ENCODE measurements at places on chromosomes 3 and 15.

DNA sequence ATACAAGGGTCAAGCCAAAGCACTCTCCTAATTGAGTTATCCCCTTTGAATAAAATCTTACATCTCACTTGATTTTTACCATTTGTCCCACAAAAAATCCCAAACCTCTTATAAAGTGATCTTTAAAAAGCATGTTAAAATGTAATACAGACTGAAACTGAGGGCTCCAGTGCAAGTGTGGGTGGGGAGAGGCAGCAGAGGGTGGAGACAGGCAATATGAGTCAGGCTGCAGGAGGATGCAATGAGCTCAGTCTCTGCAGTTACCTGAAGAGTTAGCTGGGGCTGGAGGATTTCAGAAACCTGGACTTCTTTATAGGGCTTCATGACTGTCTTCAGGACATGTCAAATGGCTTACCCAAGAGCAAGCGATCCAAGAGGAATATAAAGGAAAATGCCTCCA is 14.2 kb upstream of the COLQ start:
- DNase-seq: no peak

DNA sequence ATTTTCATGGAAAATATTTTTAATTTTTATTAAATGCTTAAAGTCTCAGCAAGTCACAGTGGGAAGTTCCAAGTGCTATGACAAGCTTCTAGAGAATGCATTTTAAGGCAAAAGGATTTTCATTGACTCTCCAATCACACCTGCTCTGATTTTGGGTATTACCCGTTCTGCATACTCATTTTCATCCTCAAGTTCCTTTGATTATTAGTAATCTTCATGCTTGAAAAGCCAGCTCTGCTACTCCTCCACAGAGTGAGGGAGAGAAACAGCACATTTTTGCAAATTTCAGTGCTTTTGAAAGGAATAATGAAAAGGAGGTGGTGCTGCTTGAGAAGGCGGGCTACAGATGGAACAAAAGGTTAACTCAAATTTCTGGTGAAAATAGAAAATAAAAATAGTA is 450.7 kb downstream of the NSUN3 start:
- DNase-seq: no peak

GRCh38 chr3:95899911-95900310 is 914.5 kb upstream of the EPHA6 start:
- DNase-seq: no peak

DNA sequence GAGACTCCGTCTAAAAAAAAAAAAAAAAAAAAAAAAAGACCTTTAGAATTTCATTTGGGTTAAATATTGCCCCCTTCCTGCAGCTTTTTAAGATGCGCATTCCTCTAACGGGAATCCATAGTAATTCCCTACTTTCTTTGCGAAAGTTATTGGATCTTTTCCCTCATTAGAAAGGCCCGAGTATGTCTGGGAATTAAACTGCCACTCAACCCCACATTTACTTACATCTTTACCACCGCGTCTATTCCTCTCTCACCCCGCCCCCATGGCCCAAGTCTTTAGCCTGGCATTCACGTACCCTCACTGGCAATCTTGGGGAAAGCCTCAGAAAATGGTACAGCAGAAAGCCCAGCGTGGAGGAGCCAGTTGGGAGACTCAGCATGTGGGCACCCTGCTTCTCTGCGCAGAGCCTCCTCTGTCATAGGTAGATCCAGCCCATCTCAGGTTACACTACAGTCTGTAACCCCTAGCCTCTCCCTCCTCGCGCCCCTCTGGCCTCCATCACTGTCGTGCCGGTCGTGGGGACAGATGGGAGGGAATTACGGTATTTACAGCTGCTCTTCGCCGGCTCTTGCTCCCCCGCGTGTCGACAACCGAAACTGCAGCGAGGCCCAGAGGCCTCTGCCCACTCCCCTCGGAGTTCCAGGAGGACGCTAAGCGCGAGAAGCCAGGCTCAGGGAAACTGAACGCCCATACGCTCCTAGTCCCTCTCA is 6.4 kb upstream of the ANKDD1A start:
- DNase-seq: peak; percentile 36

- no peak for DNase-seq
Observed at GRCh38 chr15:68834346-68834745, 13.7 kb upstream of the ANP32A start.

DNA sequence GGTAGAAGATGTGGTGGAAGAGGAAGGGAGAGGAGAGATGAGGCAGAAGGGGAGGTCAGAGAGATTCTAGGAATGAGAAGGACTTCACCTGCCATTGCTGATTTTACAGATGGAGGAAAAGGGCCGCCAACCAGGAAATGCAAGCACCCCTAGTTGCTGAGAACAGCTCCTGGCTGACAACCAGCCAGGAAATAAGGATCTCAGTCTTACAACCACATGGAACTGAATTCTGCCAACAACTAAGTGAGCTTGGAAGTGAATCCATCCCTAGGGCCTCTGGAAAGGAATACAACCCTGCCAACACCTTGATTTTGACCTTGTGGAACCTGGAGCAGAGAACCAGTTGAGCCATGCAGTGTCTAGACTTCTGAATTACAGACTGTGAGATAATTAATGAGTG is 86.6 kb downstream of the EDEM1 start:
- no peak for DNase-seq

DNA sequence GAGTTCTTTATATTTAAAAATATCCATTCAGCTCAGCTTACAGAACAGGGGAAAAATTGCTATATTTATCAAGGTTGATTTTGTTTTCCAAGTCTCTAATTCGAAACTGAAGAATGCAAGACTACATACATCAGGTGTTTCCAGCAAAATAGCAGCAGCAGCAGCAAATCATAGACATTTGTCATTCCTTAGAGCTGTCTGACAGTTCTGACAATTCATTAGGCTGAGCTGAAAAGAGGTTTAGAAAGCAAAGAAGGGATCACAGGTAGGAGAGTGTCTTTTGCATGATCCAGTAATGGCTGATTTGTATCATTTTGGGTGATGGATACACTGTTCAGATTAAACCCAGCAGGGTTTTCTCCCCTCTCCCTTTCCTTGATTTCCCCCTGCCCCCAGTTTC is 545.7 kb downstream of the MCTP2 start:
- no peak for DNase-seq

- peak; percentile 58 for DNase-seq
Observed at GRCh38 chr15:63288778-63289378, 11.5 kb downstream of the APH1B start.

- DNase-seq: no peak
Observed at GRCh38 chr3:158732856-158733200, 571 bp upstream of the RARRES1 start.

DNA sequence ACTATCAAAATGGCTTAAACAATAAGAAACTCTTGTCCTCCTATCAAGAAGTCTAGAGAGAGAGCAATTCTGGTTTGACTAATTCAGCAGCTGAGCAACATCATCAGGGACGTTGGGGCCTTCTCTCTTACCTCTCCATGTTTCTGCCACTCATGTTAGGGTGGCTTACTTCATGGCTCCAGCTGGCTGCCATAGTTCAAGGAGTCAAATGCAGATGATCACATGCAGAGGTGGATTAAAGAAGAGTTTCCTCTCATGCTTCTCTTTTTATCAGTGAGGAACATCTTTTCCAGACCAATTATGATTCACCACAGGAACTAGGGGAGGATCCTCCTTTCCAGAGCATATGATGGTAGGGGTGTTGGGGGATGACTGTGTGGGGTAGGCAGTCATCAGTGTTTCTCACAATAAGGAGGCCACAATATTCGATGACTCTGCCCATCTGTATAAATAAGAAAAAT is 45.5 kb downstream of the NEK11 start:
- DNase-seq: no peak

- DNase-seq: no peak
Observed at GRCh38 chr3:184335661-184336546, 1.5 kb upstream of the FAM131A start.

DNA sequence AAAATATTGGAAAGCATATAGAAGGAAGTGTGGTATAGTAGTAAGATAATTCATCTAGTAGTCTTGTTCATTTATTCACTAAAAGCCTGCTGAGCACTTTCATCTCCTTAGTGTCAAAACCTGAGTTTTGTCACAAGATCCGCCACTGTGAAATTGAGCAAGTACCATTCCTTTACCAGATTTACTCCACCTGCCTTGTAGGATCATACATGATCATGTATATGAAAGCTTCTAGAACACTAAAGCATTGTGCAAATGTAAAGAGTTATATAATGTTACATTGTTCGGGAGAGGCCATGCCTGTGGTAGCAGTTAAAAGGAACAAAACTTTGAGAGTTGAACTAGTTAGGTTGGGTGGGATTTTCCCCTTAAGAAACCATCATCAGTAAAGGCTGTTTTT is 35.0 kb downstream of the UBE2E2 start:
- no peak for DNase-seq

GRCh38 chr3:123328851-123329635 is 119.8 kb downstream of the ADCY5 start:
- peak; percentile 58 for DNase-seq

DNA sequence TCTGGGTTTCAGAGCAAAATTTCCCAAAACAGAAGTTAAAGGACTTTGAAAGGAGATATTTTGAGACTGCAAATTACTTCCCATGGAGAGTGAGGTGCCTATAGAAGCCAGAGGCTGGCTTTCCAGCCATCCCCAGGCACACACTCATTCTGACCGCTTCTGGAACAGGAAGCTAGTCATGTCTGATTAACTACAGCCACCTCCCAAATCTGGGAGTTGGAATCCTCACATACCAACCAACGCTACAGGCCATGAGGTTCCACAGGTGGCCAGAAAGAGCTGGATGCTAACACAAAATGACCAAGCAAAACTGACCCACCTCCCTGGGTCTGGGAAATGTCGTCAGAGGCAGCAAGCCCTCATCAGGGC is 87.2 kb downstream of the SNRK start:
- no peak for DNase-seq

DNA sequence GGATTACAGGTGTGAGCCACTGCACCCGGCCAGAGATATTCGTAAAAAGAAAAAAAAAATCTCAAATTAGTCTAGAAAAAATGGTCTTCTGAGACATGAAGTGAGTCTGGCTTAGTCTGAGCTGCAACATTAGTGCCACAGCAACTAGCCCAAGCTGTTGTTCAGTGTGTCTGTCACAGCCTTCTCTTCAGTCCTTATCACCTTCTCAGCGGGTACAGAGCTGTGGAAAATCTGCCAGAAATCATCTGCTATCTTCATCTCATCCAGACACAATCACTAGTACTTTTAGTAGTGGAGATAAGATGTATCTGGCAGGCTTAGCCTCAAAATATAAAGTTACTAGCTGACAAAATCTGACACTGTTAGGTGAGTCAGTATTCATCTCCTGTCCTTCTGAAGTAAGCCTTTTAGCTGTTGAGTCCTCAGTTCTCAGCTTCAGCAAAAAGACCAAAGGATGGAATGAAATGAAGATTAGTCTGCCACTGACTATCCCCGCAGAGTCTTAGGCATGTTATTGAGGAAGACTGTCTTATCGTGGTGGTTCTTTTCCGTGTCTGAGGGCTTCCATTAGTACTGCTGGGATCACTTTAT is 120.5 kb upstream of the CGNL1 start:
- DNase-seq: no peak

DNA sequence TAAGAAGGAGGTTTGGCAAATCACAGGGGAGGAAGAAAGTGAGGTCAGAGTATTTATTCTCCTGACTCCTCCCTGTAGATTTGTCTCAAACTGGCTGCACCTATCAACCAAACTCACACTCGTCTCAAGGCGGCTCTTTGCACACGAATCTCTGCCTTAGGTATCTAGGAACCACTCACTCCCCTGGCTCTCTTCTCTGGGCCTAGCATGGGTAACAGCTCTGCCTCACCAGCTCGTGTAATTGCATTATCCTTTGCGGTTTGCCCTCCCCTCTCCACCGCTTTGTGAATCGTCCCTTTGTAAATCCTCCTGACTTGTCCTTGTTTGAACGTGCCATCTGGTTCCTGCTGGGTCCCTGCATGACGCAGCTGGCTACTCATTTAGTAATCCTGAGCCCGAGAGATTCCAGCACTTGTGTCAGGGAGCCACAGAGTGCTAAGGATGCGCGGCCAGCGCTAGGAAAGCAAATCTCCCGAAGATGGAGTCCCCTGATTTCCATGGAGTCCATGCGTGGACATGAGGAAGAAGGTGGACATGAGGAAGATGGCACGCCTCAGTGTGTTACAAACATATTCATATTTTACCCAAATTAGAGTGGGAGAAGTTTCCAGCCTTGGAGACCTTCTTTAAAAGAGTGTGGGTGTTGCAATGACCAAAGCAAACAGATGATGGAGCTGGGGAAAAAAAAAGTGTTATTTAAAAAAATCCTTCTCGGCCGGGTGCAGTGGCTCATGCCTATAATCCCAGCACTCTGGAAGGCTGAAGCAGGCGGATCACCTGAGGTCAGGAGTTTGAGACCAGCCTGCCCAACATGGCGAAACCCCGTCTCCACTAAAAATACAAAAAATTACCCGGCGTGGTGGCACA is 26.7 kb downstream of the NRROS start:
- peak; percentile 98 for DNase-seq

DNA sequence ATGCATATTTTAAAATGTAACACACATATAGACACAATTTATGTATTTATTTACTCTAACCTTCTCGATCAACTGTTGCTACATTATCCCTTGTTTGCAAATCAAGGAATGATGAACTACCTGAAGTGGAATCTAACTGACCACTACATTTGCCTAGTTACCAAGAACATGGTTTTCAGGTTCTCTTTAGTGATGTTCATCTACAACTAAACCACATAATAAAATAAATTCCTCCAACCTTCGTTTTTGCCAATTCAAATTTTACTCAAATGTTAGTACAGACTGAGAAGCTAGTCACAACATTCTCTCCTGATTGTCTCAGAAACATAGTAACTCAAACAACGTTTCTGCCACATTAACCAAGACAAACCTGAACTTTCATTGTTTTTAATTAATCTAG is 521.9 kb downstream of the FOXP1 start:
- DNase-seq: no peak

DNA sequence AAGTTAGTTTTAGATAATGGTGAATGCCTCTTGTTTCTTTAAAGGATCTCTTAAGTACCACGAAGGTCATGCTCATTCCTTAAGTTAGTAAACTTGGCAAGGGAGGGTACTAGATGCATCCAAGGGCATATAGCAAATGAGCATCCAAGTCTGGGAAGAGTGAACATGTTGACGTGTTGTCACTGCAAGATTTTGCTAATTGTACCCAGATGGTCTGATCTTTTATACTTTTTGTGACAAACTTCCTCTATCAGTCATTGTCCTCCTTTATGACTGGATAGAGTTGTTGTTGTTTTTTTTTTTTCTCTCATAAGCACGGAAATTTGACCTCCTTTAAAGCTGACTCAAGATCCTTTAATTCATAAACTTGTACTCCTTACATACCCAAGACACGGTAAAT is 121.3 kb downstream of the CHST2 start:
- no peak for DNase-seq

DNA sequence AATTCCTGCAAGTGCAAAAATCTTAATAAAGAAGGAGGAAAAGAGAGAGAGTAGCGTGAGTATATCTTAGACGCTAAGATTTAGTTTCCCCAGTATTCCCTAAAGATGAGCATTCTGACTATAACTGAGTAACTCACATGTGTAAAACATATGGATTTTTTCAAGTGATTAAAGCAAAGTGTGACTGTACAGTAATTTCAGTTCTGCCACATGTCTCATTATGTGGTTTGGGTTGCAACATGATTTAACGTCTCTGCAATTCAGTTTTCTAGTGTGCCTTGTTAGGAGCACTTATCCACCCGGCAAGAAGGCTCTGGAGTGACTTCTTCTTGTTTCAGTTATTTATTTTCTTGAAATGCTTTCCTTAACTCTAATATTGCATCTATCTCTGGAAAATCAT is 514.1 kb downstream of the ROBO1 start:
- no peak for DNase-seq

All from NCI-H1694 treated with DMSO at 0.1 percent for 48 hours (cell line).